Colonic mucosa (tissue), 4 donors: ENCODE measurements at places on chromosomes 7 and 10. TPM values are rescaled to one million over a fixed set of nuclear protein-coding genes. Genes with fewer than 3 reads are reported as not detected.

- no peak for DNase-seq
Observed at GRCh38 chr10:128337860-128338378, 211.7 kb upstream of the MKI67 start.

The KNDC1 gene
- total RNA-seq, result 0.32 TPM

- no peak for DNase-seq
Observed at GRCh38 chr10:20622531-20623211, 274.4 kb downstream of the NEBL start.

GRCh38 chr10:70887804-70888800 is at the start of gene PCBD1:
TSS of gene PCBD1 (minus strand) at chr10:70888565. CDS start at chr10:70888533, 32 bp downstream.
- DNase-seq, result peak; percentile 90

DNA sequence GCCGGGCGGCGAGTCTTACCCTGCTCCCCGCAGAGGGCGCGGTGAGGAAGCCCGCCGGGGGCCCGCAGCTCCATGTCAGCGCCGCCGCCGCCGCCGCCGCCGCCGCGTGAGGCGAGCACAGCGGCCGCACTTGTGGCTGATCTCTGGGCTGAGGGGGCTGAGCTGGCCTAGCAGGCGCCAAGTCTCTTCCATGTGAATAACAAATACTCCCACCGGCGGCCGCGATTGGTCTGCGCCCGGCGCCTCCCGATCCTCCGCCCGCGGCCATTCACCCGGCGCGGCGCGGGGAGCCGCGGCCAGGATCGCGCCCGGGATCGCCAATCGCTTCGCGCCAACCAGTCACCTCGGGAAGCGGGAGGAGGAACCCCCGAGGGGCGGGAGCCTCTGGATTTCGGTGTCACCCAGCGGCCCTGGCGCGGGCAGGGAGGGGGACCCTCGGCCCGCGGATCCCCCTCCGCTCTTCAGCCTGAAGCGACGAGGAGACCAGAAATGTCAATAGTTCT is at the start of gene GRM8:
GRM8 (minus strand) TSS at position 164 of the 503 bp plus-strand sequence.
- DNase-seq, result peak; percentile 40

GRCh38 chr7:132677918-132678317 is 101.6 kb upstream of the PLXNA4 start:
- no peak for DNase-seq

DNA sequence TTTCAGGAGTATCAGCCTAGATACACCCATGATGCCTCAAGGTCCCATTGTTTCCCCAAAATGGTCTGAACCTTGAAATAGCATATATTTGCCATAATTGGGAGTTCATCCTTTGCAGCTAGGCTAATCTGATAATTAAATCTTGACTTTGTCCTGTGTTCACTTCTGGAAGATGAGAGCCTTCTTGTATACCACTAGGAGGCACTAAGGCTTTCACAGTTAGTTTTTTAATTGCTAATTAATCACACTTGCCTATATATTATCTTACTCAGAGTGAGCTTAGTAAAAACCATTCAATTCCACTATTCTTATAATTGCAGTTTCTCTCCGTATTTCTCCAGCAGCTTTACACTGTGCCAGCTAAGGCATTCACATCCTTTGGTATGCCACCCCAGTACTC is 48.7 kb upstream of the MAGI2 start:
- no peak for DNase-seq

GRCh38 chr10:50605269-50605950 is 18.3 kb downstream of the SGMS1 start:
- DNase-seq, result peak; percentile 54

The DPP6 gene
- 3.9 TPM for total RNA-seq
